ENCODE measurements at places on chromosomes 6 and 20.

DNA sequence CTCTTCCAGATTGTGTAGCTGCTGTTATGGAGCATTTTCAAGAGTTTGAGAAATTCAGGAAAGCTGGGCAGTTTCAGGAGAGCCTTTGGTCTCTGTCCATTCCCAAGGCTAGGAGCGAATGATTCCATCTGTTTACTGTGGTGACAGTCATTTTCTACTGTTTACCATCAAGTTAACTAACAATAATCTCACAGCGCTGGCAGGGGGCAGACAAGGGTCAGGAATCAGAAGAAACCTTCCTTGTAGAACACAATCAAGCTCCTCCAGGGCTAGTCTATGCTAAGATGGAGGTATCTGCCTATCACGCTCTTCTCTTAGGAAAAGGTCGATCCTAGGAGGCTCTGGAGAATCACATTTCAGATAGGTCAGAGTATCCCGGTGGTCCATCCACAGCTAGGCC, 293.9 kb downstream of the KIF16B start:
- no peak for DNase-seq

DNA sequence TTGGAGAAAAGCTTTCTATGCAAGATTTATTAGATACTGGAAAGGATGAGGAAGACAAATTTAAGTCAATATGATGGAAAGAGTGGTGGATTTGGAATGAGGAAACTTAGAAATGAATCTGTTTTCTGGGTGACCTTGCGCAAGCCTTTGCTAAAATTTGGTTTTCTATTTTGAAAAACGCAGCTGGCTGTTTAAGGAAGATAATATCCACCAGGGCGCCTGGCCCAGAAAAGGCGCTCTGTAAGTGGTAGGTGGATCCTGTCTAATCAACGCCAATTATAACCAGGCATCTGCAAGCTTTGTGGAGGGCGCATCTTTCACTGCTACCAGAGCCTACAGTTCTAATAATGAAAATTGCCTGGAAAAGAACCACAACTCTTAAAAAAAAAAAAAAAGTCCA, 398 bp upstream of the SPATS1 start:
- DNase-seq, result no peak

- peak; percentile 49 for DNase-seq
These were observed 38.4 kb upstream of the SPTLC3 start for GRCh38 chr20:12970372-12970821.

DNA sequence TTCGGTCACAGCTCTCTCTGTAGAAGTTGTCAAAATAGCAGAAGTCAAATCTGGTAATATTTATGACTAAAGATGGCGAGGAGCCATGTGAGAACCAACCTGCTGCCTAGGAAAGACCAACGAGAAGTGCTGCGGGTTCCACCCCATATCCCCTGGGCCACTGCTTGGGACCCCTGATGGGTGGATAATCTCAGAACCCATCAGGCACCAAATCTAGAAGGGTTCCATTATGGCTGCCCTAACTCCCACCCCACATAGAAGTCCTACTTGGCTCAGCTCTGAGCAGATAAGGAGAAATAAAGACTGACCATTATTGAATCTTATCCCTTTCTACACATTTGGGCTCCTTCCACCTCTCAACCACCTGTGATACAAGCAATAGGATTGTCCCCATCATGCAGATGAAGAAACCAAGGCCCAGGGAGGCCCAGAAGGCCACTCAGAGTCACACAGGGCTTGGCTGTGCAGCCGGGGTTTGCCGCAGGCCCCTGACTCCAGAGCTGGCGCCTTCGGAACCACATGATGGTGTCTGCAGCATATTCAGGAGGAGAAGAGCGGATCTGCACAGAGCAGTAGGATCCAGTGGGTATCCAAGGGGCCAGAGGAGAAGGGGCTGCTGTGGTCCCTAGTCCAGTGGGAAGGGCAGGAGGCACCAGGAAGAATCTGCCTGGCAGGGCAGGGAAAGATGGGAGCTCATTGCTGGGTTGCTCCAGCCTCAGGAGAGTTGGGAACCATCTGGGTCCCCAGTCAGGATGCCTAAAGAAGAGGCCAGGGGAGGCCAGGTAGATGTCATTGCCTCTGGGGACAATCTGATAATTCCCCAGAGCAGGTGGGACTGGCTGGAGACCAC, 9.6 kb upstream of the PCMTD2 start:
- no peak for DNase-seq

GRCh38 chr6:122809001-122809400, 19.9 kb downstream of the SMPDL3A start:
- DNase-seq, result no peak

- peak; percentile 22 for DNase-seq
These were observed 49.4 kb downstream of the TMEM242 start for GRCh38 chr6:157273756-157274470.

GRCh38 chr6:155378276-155378675, 64.0 kb upstream of the TFB1M start:
- DNase-seq, result no peak

GRCh38 chr6:84408028-84408427, 180.6 kb upstream of the CEP162 start:
- DNase-seq, result no peak

DNA sequence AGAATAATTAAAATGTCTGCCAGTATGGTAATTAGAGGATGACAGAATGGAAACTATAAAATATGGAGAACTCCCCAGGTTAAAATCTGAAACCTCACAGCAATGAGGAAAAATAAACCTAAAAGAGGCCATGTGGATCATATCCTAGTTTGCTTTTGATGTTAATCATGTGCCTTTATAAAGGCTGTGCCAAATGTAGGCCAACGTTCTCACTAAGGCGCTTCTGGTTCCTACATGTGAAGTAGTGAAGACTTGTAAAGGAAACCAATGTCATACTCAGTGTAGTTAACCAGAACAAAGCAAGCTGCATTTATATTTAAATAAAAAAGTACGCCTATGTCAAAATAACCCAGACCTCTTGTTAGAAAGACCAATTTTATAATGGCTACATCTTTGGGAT, 113.7 kb upstream of the FAM184A start:
- DNase-seq, result no peak

DNA sequence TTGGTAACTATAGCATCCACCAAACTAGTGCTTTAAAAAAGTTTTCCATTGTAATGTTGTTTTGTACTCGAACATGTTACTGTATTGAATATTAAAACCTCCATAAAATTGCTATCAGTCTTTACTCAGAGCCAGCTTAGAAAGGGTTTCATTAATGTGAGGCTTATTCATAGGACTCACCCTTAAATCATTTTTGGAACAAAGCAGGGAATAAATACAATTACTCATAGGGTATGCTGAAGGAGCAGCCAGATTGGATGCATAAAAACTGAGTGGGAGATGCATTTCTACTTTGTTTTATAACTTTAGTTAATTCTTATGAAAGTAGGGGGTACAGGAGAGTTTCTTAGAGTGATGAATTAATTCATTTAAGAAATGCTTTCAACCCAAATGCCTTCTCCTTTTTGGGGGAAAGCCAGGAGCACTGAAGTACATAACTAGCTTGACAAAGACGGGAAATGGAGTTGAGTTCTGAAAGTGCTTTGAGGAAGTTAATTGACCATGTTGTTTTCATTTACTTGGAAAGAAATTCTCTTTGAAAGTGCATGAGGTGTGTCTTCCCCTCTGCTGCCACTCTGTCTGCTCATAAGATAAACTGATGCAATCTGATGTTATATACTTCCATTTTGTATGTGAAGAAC, 90.3 kb downstream of the RNF144B start:
- peak; percentile 29 for DNase-seq

GRCh38 chr6:144581812-144582537, 296.8 kb downstream of the UTRN start:
- DNase-seq, result peak; percentile 20

GRCh38 chr6:147203311-147204059, 732 bp upstream of the STXBP5 start:
- peak; percentile 66 for DNase-seq

DNA sequence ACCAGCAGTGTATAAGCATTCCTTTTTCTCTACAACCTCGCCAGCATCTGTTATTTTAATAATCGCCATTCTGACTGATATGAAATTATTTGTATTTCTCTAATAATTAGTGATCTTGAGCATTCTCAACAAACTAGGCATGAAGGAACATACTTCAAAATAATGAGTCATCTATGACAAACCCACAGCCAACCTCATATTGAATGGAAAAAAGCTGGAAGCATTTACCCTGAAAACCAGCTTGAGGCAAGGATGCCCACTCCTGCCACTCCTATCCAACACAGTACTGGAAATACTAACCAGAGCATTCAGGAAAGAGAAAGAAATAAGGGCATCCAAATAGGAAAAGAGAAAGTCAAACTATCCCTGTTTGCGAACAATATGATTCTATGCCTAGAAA, 390.6 kb upstream of the ID4 start:
- peak; percentile 39 for DNase-seq

GRCh38 chr20:3077618-3078134, 6.3 kb downstream of the OXT start:
- DNase-seq, result peak; percentile 38

- peak; percentile 42 for DNase-seq
These were observed 54.3 kb downstream of the ADGRF5 start for GRCh38 chr6:46867411-46867810.

- DNase-seq, result no peak
These were observed 195.8 kb downstream of the SYNDIG1 start for GRCh38 chr20:24665196-24665595.

- no peak for DNase-seq
These were observed 10.7 kb upstream of the GATA5 start for GRCh38 chr20:62486484-62486883.

DNA sequence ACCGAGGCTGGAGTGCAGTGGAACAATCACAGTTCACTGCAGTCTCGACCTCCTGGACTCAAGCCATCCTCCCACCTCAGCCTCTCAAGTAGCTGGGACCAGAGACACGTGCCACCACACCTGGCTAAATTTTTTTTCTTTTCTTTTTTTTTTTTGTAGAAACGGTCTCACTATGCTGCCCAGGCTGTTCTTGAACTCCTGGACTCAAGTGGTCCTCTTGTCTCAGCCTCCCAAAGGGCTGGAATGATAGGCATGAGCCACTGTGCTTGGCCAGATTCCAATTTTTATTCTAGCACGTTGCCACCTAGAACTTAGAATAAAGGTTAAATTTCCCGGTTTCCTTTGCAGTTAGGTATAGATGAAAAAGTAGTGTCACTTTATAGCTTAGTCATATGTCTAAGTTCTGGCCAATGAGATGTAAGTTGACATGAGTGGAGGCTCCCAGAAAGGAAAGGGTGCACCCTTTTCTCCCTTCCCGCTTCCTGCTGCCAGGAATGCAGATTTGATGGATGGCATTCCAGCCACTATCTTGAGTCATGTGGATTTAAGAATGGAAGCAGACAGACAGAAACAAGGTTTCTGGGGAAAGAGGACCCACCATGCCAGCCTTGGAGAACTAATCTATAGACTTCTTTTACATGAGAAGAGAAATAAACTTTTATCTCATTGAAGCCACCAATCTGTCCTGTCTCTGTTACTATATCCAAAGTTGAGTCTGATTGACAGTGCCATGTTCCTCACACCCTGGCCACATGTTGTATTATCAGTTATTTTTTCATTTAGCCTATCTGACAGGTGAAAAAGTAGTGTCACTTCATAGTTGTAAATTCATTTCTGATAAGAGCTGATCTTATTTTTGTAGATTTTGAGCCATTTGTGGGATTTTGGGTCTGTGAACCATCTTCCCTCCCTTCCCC, 60.6 kb upstream of the NCOA3 start:
- DNase-seq, result peak; percentile 41

DNA sequence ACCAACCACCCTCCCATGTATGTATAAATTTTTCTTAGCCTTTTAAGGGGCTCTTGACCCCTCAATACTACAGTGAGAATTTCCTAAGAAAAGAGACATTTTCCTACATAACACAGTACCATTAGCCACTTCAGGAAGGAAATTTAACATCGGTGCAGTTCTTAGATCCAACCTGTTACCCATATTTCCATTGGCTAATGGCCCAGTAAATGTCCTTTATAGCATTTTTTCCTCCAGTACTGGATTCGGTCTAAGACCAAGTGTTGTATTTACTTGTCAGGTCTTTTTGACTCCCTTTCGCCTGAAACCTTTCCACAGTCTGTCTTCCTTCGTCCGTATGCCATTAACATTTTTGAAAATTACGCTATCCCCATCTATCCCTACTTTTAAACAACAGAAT, 173.4 kb upstream of the PMEPA1 start:
- no peak for DNase-seq

GRCh38 chr6:56572788-56573471, 69.8 kb downstream of the DST start:
- DNase-seq, result no peak

DNA sequence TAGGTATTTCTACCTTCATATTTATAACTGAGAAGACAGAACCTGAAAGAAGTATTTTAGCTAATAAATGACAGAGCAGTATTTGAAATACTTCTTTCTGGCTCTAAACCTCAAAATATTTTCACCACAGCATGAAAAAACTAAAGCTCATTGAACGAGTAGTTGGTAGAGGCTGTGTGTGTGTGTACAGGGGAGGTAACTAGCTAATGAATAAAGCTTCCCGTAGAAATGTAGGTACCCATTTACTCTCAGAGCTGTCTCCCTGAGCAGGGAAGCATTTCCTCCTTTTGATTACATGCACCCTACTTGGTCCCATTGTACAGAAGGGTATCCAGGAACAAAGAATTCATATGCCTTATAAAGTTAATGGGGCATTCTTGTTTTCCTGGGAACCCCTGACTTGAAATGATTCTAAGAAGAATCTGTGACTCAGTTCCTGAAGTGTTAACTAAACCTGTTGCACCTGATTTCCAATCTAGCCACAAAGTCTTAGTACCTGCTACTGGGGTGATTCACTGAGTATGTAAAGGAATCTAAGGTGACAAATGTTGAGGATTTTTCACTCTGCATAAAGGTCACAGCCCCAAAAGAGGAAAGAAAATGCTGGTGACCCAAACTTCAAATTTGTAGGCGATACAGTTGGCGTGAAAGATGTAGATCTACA, 12.5 kb downstream of the CRYBG1 start:
- DNase-seq, result peak; percentile 98

DNA sequence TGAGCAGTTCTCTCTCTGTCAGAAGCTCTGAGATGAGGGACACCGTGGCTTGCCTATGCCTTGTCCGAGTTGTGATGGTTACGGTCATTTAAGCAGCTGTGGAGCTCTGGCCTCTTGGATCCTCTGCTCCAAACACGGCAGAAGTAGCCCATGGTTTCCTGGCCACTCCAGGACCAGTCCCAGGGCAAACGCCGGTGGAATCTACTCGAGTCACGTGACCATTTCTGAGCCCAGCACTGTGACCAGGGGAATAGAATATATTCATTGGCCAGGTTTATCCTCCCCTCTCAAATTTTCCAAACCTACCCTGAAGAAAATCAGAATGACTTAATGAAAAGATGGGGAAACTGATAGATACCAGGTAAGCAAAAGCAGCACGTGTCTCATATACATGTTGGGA, 152.8 kb downstream of the TTLL2 start:
- DNase-seq, result no peak

- no peak for DNase-seq
These were observed 5.8 kb downstream of the TNFRSF21 start for GRCh38 chr6:47303861-47304260.

GRCh38 chr20:19973961-19974629, 43.1 kb upstream of the NAA20 start:
- DNase-seq, result peak; percentile 66

DNA sequence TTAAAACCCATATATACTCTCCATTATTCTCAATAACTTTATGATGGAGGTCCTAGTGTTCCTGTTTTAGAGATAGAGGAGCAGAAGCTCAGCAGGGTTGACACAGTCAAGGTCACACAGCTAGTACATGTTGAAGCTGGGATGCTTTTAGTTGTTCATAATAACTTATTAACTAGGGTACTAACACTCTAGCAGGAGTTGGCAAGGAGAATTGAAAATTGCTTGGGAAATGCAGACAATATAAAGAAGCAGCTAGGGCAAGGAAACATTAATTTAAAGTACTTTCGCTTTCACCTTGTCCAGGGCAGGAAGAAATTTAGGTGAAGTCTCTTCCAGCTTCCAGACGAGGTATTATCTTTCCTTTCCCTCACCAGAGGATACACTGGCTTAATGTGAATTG, 133.7 kb downstream of the RCAN2 start:
- no peak for DNase-seq

Data from bronchial epithelial cell (primary cell).